Activated CD8-positive, alpha-beta T cell treated with anti-CD3 and anti-CD28 coated beads, Interleukin-2, amount 10 ng/mL, durations not matched to agents 7 days and 5 days (primary cell): ENCODE measurements at places on chromosomes 3 and 15. TPM values are rescaled to one million over a fixed set of nuclear protein-coding genes. Genes with fewer than 3 reads are reported as not detected.
A peak's percentile ranks its signal among the peaks of the same experiment; 100 is the strongest.

The MUC20 gene
- 1.7 TPM for total RNA-seq

The EEF1AKMT4 gene
- 4.5 TPM for total RNA-seq

The DCP1A gene
- 27.2 TPM for total RNA-seq

The HES1 gene
- total RNA-seq: not detected

DNA sequence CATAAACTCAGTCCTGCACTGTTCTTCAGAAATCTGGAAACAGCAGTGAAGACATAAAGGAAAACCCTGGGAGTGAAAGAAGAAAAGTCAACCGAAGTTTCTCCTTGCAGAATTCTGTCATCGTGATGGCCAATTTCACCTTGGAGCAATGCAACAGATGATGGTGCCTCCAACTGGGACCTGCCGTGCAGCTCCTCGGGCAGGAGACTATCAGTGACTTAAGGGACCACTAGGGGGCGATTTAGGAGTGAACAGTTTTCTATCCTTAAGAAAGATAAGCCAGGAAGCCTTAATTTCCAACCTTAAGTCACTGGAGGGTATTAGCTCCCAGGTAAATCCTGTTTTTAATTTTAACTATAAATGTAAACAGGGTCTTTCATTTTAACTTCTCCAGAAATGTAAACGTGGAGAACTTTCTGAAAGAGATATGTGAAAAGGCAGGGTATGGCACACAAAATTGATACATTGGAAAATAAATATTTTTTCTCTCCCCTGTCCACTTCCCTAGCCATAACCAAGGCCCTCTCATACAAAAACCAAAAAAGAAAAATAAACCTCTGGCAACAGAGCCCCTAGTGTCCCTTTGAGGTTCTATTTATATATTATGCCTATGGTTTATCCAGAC lies 116.3 kb downstream of the PDZRN3 start:
- DNase-seq: peak; percentile 37

- no peak for DNase-seq
Measured at GRCh38 chr3:86794361-86795065, 196.4 kb downstream of the VGLL3 start.

DNA sequence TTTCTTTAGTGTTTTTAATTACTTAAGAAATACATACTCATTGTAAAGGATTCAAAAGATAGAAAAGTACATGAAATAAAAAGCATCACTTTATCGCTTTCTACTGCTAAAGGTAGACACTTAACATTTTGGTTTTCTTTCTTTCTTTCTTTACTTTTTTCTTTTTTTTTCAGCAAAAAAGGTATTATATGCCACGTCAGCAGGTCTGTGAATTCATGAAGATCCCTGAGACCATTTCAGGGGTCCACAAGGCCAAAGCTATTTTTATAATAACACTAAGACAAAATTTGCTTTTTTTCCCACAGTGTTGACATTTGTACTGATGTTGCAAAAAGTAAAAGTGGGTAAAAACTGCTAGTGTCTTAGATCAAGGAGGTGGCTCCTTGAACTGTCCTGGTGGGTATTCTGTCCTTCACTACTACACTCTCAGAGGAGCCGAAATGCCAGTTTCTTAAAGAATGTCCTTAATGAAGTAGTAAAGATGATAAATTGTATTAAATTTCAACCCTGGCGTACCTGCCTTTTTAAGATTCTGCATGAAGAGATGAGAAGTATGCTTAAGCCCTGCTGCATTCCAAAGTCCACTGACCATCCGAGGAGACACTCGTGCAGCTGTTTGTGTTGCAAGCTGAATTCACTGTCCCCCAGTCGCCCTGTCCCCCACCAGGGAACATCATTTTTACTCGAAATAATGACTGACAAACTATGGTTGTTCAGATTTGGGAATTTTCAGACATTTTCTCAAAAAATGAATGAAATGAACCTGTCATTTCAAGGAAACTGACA lies 106.7 kb upstream of the PIAS1 start:
- DNase-seq: no peak
